ENCODE measurements at places on chromosomes 1 and 21.

- no peak for DNase-seq
Measured at GRCh38 chr1:6360117-6360496, 33.5 kb downstream of the ACOT7 start.

DNA sequence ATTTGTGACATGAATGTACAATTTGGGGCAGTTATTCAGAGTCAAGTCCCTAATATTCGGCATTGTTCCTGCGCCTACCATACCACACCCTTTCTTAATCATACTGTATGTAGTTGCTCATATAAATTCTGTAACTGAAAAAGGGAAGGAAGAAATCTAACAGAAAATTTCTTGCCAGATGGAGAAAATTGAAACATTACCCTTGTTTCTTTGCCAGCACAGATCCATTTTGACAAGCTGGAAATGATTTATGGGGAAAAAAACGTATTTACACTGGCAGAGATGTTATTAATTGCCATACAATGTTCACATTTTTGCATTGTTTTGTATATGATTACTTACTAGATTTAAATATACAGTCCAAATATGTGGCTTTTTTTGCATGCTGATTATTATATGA is 363.8 kb upstream of the PKN2 start:
- no peak for DNase-seq

DNA sequence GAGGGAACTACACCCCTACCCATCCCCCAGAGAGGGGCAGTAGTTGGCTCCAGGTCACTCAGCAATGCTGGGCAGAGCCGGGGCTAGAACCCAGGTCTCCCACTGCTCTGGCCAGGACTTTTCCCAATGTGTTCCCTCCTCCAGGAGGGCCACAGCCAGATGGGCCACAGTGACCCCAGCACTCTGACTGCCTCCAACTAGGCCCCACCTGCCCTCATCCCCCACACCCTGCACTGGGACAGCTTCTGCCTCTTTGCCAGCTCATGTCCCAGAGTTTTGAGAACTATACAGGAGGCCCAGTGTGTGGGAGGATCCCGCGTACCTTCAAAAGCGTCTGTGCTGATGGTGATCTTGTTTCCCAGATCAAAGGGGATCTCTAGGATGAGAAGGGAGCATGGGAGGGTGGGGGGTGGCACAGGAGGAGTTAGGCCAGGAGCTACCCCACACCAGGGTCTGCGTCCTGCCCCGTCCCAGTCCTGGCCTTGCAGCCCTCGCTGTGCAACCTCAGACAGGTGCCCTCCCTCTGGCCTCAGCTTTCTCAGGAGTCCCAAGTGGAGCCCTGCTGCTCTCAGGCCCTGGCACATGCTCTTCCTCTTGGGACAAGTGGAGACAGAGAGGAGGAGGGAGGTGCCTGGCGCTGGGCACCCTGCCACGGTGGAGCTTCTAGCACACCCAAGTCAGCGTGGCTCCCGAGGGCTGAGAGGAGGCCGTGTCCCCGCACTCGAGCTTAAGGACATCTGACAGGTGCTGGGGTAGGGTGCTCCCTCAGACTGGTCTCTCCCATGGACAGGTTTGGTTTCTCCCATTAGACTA is 22.0 kb downstream of the MYOM3 start:
- no peak for DNase-seq

DNA sequence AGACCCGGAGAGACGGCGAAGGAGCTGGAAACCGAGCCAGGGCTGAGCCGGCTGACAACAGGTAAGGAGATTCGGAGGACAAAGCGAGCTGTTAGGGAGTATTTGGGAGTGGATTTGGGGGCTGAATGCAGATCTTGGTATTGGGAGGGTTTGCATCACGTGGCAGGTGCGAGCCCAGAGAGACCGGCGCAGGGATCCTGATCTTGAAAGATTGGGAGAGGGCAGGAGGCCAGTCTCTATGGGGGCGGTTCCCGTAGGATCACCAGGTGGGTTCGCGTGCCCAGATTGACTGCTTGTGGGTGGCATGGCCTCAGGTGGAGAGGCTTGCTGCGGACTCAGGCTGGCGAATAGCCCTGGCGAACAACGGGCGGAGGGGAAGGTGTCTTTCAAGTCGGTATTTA is 204 bp downstream of the CIART start:
- DNase-seq, result peak; percentile 14

GRCh38 chr1:235659186-235659771 is 9.7 kb upstream of the GNG4 start:
- DNase-seq, result no peak

GRCh38 chr1:39654291-39654690 is 14.8 kb upstream of the HEYL start:
- no peak for DNase-seq

- no peak for DNase-seq
Measured at GRCh38 chr1:193712392-193712791, 526.0 kb upstream of the B3GALT2 start.

- DNase-seq, result no peak
Measured at GRCh38 chr1:50181027-50181663, 72.4 kb downstream of the ELAVL4 start.

DNA sequence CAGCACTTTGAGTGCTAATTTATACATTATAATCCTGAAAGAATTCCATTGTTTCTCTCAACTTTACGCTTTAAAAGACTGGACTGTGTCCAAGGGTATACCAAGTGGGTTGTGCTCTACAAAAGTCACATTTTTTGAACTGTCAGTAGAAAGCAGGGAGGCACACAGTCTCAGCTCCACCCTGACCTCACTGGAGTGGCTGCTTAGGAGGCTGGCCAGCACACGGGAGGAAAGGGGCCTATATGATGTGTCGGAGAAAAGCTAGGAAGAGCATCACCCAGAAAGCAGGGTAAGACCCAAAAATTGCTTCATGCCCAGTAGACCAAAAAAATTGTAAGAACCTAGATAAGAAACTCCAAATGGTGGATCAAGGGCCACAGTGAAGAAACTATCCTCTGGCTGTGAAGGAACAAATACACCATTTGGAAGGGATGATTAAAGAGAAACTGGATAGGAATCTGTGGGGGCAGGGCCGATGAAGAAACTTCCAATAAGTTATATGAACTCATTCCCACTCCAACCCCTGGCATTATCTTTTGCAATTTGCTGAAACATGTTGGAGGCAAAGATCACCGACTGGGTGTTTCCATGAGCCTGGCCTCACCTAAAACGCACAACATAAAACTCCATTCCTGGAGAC is 1.9 kb downstream of the S100A10 start:
- no peak for DNase-seq

Data from stimulated activated CD4-positive, alpha-beta T cell treated with anti-CD3 and anti-CD28 coated beads, Interleukin-15, amount 100 ng/mL, for 24 hours (primary cell).